IMR-90 (cell line): ENCODE measurements at places on chromosomes 13 and 19.

- peak; percentile 47 for DNase-seq
- H3K4me1 ChIP-seq: peaks cover 6% of the 10 kb centered on the region
- no peaks in the 10 kb centered on the region for H3K27me3 ChIP-seq
- peaks cover 41% of the 10 kb centered on the region for H3K36me3 ChIP-seq
These were observed 984 bp downstream of the RPS11 start for GRCh38 chr19:49497047-49497788.

- no peaks in the 10 kb centered on the region for H3K36me3 ChIP-seq
- H3K4me3 ChIP-seq: no peak overlapping the region
- H3K4me1 ChIP-seq: peaks cover 22% of the 10 kb centered on the region
- DNase-seq: peak; percentile 96
These were observed 59.4 kb upstream of the WASF3 start for GRCh38 chr13:26497968-26498511.

DNA sequence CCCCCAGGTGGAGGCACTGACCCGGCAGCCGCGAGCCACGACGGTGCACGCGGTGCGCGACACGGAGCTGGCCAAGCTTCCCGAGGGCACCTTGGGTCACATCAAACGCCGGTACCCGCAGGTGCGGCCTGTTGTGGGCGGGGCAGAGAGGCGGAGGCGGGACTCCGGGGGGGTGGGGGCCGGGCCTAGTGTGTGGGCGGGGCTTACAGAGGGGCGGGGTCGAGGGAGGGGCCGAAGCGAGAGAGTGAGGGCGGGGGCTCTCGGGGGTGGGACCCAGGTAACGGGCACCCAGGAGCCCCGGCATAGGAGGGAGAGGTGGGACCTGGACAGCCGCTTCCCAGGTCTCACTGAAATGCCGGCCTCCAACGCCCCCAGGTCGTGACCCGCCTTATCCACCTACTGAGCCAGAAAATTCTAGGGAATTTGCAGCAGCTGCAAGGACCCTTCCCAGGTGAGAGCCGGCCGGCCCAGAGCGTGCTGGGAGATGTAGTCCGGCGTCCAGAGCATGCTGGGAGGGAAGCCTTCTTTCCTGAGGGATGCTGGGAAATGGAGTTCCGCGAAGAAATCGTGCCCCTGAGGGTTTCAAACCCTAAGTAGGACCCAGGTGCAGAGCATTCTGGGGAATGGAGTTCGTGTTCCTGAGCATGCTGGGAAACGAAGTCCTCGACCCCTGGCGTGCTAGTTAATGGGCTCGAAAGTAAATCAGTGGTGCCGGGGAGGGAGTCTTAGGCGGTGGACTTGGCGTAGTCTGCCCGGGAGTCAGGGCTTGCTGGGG lies 15.7 kb downstream of the PNPLA6 start:
- no peak overlapping the region for H3K4me3 ChIP-seq
- no peak overlapping the region for H3K27ac ChIP-seq
- H3K27me3 ChIP-seq: no peaks in the 10 kb centered on the region
- H3K4me1 ChIP-seq: no peaks in the 10 kb centered on the region
- peaks cover 39% of the 10 kb centered on the region for H3K36me3 ChIP-seq
- peak; percentile 30 for DNase-seq

GRCh38 chr13:44032802-44033201 lies 153.1 kb downstream of the LACC1 start:
- H3K4me1 ChIP-seq: no peaks in the 10 kb centered on the region
- DNase-seq: no peak
- no peak overlapping the region for H3K4me3 ChIP-seq

- H3K27me3 ChIP-seq: no peaks in the 10 kb centered on the region
- H3K4me1 ChIP-seq: peaks cover 17% of the 10 kb centered on the region
- H3K36me3 ChIP-seq: peaks cover 4% of the 10 kb centered on the region; the same call in 1 of the 2 replicates
These were observed 24.2 kb downstream of the MIPEP start for GRCh38 chr13:23865026-23865425.

DNA sequence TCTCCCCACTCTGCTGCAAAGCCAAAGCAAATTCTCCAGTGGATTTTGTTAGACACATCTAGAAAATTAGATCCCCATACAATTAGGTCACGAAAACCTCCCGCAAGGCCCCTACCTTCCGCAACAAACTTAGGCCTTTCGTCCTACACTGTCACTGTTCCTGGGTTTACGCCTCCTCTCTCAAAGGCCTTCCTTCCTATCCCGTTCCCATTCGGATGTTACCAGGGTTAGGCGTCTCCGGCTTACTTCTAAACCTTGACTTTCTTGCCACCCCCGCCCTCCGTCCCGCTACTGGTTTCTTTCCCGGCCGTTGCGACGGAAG lies 754 bp downstream of the RNF6 start:
- peak overlapping the region; percentile 83 for H3K27ac ChIP-seq
- peaks cover 7% of the 10 kb centered on the region for H3K36me3 ChIP-seq
- DNase-seq: no peak
- H3K27me3 ChIP-seq: no peaks in the 10 kb centered on the region; the same call in 1 of the 2 replicates
- 0 out of 2 replicates have a peak, but pooled peaks cover 2% of the 10 kb centered on the region for H3K4me1 ChIP-seq
- H3K4me3 ChIP-seq: peak overlapping the region; percentile 67

DNA sequence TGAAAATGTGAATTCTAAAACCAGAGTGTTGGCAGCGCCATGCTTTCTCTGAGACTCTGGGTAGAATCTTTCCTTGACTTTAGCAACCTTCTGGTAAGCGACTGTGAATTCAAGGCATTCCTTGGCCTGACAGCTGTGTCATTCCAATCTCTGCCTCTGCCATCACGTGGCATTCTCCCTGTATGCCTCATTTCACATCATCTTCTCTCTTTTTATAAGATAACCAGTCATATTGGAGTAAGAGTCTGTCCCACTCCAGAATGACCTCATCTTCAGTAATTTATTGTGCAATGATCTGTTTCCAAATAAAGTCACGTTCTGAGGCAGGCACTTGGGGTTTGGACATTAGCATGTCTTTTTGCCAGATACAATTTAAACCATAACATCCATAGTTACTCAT lies 103.4 kb upstream of the POSTN start:
- peak; percentile 99 for DNase-seq
- H3K4me1 ChIP-seq: peaks cover 6% of the 10 kb centered on the region
- H3K4me3 ChIP-seq: no peak overlapping the region
- no peaks in the 10 kb centered on the region for H3K36me3 ChIP-seq
- H3K27ac ChIP-seq: peak overlapping the region; percentile 3; the same call in 1 of the 2 replicates

DNA sequence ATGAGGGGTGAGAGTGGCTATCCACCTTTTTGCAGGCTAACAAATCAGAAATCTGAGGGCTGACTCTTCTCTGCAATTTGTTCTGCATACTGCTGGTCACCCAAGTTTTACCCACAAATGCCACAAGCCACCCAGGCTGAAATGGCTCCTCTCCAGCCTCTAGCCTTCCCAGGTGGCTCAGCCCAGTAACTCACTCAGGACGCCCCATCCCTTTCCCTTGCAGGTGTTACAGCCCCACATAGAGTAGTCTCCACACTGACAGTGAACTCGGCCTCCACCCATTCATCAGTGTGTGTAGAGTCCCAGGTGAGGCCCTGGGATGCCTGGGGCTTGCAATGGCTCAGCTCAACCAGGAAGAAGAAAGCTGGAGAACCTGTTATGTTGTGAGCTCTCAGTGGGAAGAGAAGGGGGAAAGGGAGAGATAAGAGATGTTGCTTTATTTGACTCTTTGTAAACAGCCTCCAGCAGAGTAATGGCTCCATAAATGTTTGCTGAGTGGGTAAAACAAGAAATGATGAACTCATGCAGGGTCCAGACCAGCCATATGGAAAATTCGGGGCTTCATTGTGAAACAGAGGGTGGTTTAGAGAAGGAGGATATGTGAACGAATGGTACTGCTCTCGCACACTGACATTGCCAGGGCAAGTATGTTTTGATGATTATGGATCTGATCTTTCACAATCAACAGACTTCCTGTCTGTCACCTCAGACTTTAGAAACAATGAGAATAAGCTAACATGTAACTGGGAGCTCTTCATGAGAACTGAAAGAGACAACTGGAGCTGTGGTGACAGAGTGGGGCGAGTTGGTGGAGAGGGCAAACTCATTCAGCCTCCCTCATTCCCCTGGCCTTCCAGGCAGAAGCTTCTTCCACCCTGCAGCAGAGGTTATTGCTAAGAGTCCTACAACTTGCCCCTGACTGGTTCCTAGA lies 74.2 kb upstream of the RFC3 start:
- no peak overlapping the region for H3K27ac ChIP-seq
- H3K4me3 ChIP-seq: no peak overlapping the region
- no peaks in the 10 kb centered on the region for H3K36me3 ChIP-seq

DNA sequence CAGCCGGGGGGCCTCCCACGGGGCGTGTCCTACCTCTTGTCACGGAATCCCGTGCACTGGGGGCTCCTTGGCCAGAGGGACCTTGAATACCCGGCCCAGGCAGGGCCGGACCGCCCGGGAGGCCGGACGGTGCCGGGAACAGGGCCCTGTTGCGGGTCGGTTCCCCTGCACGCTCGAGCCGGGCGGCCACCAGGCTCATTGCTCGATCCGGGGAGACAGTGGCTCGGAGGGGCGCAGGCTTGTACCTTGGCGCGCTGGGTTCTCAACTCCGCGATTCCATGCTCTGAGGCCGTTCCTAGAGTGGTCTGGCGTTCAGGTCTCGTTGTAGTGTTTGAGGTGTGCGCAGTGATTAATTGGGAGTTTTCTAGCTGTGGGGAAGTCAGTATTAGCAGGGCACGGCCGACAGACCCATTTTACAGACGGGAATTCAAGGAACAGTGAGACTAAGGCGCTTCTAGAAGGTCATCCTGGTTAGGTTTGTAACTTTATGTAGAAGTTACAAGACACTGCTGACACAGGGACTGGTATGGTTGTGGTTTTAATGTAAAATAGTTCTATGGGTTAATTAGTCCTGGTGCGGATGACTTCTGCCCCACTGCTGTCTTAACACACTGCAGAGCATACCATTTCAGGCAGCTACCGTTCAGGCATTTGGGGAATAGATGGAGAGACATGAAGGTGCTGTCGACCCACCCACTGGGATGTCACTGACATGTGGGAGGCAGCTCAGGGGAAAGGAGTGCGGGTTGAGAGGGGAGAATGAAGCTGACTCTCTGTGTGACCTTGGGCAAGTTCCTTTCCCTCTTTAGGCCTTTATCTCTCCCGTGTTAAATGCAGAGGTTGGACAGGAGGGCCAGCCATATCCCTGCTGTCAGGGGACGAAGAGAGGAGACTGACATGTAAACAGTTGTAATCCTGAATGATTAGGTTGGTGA lies 592 bp downstream of the CLPTM1 start:
- H3K36me3 ChIP-seq: peaks cover 7% of the 10 kb centered on the region
- DNase-seq: no peak
- H3K27me3 ChIP-seq: no peaks in the 10 kb centered on the region
- peak overlapping the region; percentile 84 for H3K4me3 ChIP-seq
- peak overlapping the region; percentile 55 for H3K27ac ChIP-seq

- peaks cover 6% of the 10 kb centered on the region for H3K36me3 ChIP-seq
- no peak overlapping the region for H3K4me3 ChIP-seq
- no peaks in the 10 kb centered on the region for H3K27me3 ChIP-seq
These were observed 22.0 kb downstream of the ZNF235 start for GRCh38 chr19:44282846-44283245.

- H3K36me3 ChIP-seq: no peaks in the 10 kb centered on the region
- DNase-seq: no peak
- H3K27me3 ChIP-seq: no peaks in the 10 kb centered on the region
- no peak overlapping the region for H3K4me3 ChIP-seq
These were observed 25.4 kb downstream of the RAB20 start for GRCh38 chr13:110536006-110536693.

GRCh38 chr19:6402837-6403608 lies 10.1 kb upstream of the GTF2F1 start:
- no peaks in the 10 kb centered on the region for H3K4me1 ChIP-seq
- H3K27ac ChIP-seq: no peak overlapping the region
- no peak overlapping the region for H3K4me3 ChIP-seq
- peak; percentile 52 for DNase-seq
- H3K27me3 ChIP-seq: no peaks in the 10 kb centered on the region

- H3K4me3 ChIP-seq: no peak overlapping the region
- H3K4me1 ChIP-seq: peaks cover 11% of the 10 kb centered on the region
- no peak for DNase-seq
- no peak overlapping the region for H3K27ac ChIP-seq
- no peaks in the 10 kb centered on the region for H3K27me3 ChIP-seq
These were observed 587 bp downstream of the S1PR4 start for GRCh38 chr19:3178973-3179738.

- no peaks in the 10 kb centered on the region for H3K4me1 ChIP-seq
- H3K4me3 ChIP-seq: no peak overlapping the region
- H3K27ac ChIP-seq: no peak overlapping the region
- no peaks in the 10 kb centered on the region for H3K36me3 ChIP-seq
These were observed 792.4 kb upstream of the SLITRK5 start for GRCh38 chr13:86878781-86879180.

- no peak for DNase-seq
- H3K36me3 ChIP-seq: peaks cover 12% of the 10 kb centered on the region; the same call in 1 of the 2 replicates
- H3K27me3 ChIP-seq: no peaks in the 10 kb centered on the region
- H3K27ac ChIP-seq: no peak overlapping the region
- no peak overlapping the region for H3K4me3 ChIP-seq
These were observed 3.1 kb downstream of the ABHD17A start for GRCh38 chr19:1882089-1882785.

DNA sequence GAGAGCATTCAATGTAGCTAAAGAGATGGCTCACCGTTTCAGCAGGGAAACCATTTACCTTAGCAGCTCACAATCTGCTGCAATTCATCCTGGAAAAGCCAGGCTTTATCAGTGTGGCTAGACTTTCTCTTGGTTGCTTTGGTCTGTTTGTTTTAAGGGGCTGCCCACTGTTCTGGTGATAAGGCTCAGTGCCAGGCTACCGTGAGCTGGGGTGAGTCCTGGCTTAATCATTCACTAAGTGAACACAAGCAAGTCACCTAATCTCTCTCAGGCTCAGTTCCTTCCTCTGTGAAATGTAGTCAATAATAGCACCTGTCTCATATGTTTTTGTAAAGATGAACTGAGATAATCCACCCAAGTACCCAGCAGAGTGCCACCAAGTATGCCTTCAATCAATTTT lies 229.0 kb downstream of the TEX29 start:
- DNase-seq: no peak
- no peak overlapping the region for H3K27ac ChIP-seq
- H3K4me1 ChIP-seq: no peaks in the 10 kb centered on the region
- H3K36me3 ChIP-seq: no peaks in the 10 kb centered on the region
- H3K27me3 ChIP-seq: no peaks in the 10 kb centered on the region

GRCh38 chr13:96651598-96651997 lies 342.7 kb downstream of the OXGR1 start:
- no peaks in the 10 kb centered on the region for H3K36me3 ChIP-seq
- no peak for DNase-seq
- H3K4me3 ChIP-seq: no peak overlapping the region
- H3K4me1 ChIP-seq: no peaks in the 10 kb centered on the region

DNA sequence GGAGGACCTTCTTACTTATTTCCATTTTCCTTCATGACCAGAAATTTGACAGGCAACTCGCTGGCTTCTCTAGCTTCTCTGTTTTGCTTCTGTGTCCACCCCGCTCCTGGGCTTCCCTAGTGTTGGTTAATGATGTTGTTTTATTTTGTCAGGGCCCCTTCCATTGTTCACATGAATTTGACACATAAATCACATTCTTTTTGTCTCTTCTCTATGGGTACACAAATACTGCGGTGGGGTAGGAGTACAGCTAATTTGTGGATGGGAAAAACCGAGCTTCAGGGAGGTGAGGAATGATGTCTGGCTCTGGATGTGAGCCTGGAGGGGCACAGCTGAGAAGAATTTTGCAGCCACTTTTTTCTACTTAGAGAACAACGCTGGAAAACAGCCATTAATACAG lies 199.8 kb downstream of the DNAJC15 start:
- DNase-seq: no peak
- no peaks in the 10 kb centered on the region; the same call in 1 of the 2 replicates for H3K27me3 ChIP-seq
- H3K4me1 ChIP-seq: no peaks in the 10 kb centered on the region
- H3K27ac ChIP-seq: no peak overlapping the region
- H3K36me3 ChIP-seq: no peaks in the 10 kb centered on the region
